ENCODE measurements at places on chromosomes 1 and 21.

GRCh38 chr1:18950401-18951026 is 6.0 kb downstream of the IFFO2 start:
- DNase-seq: no peak

DNA sequence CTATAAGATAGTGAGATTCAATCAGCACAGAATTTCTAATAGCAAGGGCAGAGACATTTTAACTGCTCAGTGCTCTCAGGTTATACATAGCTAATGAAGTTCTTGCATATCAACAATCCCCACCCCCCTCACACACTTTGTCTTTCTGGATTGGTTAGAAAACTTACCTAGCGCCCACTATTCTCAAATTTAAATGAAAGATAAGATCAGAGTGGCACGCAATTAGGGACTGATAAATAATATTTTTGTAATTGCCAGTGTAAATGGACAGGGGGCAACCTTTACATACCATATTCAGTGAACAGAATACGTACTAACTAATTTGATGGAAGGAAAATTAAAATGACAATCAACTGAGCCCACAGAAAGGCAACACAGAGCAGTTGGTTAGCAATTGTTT is 11.7 kb downstream of the SELL start:
- DNase-seq: no peak

DNA sequence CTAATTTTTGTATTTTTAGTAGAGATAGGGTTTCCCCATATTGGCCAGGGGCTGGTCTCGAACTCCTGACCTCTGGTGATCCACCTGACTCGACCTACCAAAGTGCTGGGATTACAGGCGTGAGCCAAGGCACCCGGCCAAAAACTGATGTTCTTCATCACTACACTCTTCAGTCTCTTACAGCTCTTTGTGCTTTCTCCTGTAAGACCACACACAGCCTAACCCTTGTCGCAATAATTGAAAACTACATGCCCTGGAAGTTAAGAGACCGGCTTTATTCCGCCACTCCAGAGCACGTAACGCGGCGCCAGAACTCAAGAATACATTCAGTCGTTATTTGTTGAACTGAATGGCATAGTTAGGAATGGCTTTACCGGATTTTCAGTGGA is 552 bp downstream of the GPATCH4 start:
- DNase-seq: no peak

- DNase-seq: no peak
Measured at GRCh38 chr1:243364330-243364729, 108.5 kb downstream of the SDCCAG8 start.

DNA sequence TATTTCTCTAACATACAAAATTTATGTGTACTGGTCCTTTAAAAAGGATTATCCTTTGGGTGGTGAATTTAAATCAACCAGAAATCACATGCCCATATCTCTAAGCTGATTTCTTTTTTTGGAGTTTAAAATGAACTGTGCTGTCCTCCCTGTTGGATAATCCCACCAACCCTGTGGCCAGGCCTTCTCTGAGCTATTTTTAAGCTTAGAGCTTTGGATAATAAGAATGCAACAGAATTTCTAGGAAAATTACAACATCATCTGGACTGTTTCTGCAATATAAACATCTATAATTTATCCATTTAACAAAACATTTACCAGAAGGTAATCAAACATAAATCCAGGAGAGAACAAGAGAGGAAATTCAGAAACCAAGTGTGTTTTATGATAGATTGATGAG is 88.3 kb downstream of the LRRC40 start:
- no peak for DNase-seq

DNA sequence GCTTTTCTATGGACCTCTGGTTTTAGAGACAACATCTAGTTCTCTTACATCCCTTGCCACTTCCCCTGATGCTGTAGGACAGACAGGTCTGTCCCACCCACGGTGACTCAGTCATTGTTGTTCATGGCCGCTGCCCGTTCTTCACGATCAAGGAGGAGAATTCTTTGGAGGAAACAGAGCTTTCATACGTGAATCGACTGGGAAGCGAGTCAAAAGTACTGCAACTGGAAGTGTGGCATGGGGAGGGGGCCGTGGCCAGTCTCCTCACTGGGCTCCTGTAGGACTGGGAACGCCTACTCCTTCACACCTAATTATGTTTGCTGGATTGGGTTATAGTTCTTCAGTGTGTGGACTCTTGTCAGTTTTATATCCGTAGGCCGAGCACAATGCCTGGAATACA is 4.4 kb upstream of the SLC37A1 start:
- DNase-seq: no peak

- no peak for DNase-seq
Measured at GRCh38 chr1:21955501-21956281, 18.6 kb upstream of the HSPG2 start.

DNA sequence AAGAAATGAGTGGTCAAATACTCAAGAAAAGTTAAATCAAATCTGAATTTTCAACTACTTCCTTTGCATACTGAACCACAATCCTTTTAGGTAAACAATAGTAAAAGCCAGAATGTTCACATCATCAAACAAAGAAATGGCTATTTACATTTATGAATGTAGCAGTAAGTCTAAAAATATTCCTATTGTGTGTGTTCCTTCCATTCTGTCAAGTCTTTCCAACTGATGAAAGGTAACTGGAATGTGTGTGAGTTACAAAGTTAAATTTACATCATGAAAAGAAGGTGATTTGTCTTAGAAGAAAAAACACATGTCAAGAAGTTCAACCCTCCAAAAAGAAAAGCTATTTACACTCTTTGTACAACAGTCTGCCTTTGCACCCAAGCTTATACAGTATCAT is 203.1 kb downstream of the SIPA1L2 start:
- DNase-seq: no peak

DNA sequence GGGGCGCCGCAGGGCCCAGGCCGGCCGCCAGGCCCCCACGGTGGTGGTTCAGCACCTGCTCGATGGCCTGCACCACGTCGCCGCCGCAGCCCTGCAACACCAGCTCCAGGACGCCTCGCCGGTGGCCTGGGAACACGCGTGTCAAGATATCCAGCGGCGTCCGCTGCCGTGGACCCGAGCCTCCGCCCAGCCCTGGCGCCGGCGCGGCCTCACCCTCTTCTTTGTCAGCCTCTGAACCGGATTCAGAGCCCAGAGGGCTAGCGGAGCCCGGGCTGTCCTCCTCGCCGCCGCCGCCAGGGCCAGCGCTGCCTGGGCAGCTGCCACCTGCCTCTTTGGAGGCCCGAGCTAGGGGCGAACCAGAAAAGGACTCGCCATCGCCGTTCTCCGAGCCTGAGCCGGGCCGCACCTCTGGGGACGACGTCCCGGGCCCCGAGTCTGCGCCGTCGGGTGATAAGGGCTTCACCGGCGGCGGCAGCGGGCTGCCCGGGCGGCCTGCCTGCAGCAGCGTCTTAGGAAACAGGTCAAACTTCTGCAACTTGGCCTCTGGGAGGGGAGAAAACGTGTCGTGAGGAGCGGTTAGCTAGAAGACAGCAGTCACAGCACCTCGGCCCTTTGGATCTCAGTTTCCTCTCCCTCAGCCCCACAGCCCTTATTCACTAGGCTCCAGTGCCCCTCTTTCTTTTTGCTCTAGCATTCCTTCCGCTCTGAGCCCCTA is 3.9 kb downstream of the DMRTA2 start:
- no peak for DNase-seq

DNA sequence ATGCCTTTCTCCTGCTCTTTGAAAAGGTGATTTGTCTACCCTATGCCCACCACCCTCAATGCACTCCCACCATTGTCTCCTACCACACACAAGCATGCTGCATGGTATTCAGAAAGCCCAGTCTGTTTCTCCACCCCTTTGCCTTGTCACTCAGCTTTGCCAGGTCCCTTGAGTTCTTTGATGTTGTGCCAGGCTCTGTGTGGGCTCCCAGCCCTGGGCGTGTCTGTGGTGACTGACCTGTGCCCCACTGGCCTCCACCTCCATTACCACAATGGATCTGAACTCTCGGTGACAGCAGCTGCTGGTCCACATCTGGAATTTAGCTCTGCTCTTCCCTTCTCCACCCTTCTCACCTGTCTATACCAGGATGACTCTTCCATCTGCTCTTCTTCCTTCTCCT is 34.9 kb downstream of the ATP2B4 start:
- no peak for DNase-seq

- no peak for DNase-seq
Measured at GRCh38 chr1:183932412-183932811, 105.1 kb downstream of the COLGALT2 start.

DNA sequence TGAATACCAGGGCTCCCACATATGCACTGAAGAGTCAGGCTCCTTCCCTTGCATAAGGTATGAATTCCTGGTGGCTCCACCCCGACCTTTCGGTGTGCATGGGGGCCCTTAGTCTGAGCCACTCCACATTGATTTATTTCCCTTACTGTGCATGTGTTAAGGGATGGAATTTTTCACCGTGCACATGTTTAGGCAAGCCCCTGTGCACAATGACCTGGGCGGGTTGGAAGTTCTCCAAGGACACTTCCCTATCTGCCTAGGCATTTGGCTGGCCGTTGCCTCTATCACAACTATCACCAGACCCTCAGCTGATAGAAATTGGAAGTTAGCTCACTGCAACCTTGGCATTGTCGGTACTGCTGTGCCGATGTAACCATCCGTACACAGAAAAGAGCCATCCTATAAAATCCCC is 9.7 kb downstream of the S100A6 start:
- no peak for DNase-seq

DNA sequence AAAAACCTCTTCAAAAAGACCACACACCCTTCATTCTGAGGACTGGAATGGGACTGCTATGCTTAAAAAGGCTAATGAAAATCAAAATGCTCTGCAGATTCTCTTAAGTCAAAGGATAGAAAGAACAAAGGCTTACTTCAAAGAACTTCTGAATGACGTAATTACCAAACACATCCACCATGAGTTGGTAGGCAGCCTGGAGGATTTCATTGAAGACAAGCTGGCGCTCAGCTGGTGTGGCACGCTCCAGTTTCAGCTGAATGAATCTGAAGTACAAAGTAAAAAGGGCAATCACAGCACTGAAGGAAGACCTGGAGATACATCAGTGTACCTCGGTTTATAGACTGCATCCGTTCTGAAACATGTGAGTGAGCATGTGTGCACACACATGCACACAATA is 43.5 kb upstream of the SDC3 start:
- no peak for DNase-seq

DNA sequence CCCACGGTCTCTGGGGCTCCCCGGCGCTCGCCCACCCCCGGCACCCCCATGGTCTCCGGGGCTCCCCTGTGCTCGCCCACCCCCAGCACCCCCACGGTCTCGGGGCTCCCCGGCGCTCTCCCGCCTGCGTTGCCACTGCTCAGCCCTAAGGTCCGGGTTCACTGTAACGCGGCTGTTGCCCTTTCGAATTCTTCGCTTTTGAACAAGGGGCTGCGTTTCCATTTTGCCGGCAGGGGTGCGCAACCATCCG is 5.2 kb upstream of the FTCD start:
- DNase-seq: no peak

GRCh38 chr1:11481019-11481418 is 2.1 kb downstream of the DISP3 start:
- DNase-seq: no peak

DNA sequence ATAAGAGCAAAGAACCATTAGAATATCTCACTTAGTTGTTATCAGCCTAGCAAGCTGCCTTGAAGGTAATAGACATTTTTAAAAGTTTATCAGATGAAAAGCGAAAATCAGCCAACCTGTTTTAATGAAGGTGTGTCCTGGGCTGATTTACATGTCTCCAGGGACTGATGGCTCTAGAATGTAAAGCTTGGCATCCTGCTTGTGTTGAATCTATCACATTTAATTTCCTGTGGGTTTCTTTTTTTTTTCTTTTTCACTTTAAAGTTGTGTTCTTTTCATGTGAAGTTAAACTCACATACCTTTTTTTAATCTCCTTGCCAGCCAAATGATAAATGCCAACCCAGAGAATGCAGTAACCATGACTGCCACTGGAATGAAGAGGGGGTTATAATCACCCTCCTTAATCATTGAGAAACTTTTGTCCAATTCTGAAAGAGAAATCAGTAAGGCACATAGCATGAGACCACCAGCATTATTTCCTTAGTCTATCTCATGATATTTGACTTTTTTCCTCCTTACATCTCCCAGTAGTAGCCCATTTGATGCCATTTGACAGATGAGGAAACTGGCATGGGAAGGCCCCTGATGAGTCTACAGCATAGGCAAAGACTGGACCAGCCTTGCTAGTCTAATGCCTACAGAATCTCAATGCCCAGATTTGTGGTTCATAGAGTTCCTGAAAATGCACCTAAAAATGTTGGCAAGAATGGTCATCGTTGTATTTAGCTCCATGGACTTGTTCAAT is 10.0 kb downstream of the SELL start:
- no peak for DNase-seq

DNA sequence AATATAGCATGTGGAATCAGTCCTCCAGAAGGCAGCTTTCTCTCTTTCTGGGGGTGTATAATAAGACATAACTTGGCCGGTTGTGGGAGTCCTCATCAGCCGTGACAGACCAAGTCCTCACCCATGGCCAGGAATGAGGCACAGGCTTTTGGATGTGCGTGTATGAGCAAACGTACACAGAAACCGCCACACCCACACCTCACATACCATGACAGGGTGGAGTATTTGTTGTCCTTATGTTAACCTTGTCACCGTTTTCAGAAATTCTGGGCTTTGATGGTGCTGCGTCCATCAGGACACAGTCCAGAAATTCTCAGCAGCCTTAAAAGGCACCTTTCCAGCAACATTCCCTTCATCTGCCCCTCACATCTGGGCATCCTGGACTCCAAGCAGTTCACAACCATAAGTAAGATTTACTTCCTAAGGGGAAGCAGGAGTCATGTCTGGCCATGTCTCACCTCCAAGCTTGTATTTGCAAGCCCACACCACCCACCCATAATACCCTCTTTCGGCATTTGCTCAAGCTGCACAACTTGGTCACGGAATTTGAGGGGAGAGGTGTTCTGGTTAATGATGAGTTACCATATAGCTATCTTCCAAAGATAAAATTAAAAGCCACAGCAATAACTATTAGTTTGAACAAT is 12.4 kb downstream of the C1orf116 start:
- DNase-seq: no peak

GRCh38 chr1:239696317-239696716 is 309.9 kb downstream of the CHRM3 start:
- no peak for DNase-seq

DNA sequence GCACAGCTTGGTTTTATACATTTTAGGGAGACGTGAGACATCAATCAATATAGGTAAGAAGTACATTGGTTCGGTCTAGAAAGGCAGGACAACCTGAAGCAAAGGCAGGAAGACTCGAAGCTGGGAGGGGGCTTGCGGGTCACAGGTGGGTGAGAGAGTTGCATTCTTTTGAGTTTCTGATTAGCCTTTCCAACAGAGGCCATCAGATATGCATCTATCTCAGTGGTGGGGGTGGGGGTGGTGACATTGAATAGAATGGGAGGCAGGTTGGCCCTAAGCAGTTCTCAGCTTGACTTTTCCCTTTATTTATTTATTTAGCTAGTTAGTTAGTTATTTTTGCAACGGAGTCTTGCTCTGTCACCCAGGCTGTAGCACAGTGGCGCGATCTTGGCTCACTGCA is 85.6 kb downstream of the WDR4 start:
- DNase-seq: no peak
